Right cardiac atrium (tissue), 5 donors: ENCODE measurements at places on chromosomes 12 and 14. TPM values are rescaled to one million over a fixed set of nuclear protein-coding genes. Genes with fewer than 3 reads are reported as not detected.

Gene EPYC
- polyA plus RNA-seq = 0.09 TPM

DNA sequence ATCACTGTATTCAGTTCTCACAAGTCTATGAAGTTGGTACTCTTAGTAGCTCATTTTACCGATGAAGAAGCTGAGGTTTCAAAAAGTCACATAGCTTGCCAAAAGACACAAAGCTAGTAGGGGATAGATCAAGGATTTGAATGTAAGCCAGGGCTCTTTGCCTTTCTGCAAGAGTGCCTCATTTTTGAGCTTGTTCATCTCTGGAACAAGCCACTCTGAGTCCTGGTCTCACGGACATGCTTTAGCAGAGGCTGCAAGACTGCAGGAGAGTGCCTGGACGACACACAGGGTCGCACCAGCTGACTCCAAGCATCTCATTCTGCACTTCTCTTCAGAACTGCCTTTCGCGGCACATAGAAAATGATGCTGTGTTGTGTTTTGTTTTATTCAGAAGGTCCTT lies 3.7 kb downstream of the NUAK1 start:
- DNase-seq = no peak

DNA sequence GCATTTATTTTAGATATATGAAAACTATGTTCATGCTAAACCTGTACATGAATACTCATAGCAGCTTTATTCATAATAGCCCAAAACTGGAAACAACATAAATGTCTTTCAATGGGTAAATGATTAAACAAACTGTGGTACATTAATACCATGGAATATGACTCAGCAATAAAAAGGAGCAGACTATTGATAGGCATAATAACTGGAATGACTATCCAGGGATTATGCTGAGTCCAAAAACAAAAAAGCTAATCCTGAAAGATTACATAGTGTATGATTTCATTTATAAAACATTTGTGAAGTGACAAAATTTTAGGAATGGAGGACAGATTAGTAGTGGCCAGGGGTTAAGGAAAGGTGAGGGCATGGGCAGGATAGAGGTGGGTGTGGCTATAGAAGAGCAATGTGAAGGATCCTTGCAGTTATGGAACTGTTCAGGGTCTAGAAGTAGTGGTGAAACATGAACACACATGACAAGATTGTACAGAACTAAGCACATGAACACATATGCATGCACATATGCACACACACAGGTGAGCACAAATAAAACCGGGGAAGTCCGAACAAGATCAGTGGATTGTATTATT lies 61.1 kb upstream of the CDKN3 start:
- DNase-seq = no peak

Gene TAS2R31
- 0.54 TPM for polyA plus RNA-seq

GRCh38 chr12:28065374-28065773 lies 92.8 kb upstream of the PTHLH start:
- no peak for DNase-seq

GRCh38 chr14:89767131-89767530 lies 187.4 kb downstream of the EFCAB11 start:
- no peak for DNase-seq

Gene CMA1
- polyA plus RNA-seq = not detected

GRCh38 chr12:52305921-52306705 lies 14.8 kb upstream of the KRT81 start:
- DNase-seq = no peak

- DNase-seq = no peak
Measured at GRCh38 chr14:101918065-101918989, 46.0 kb upstream of the DYNC1H1 start.

- no peak for DNase-seq
Measured at GRCh38 chr12:6311822-6312528, 1.5 kb downstream of the PLEKHG6 start.

GRCh38 chr14:61109288-61109687 lies 128.2 kb downstream of the SLC38A6 start:
- DNase-seq = no peak
